ENCODE measurements at places on chromosomes 5 and 9.
A peak's percentile ranks its signal among the peaks of the same experiment; 100 is the strongest.

DNA sequence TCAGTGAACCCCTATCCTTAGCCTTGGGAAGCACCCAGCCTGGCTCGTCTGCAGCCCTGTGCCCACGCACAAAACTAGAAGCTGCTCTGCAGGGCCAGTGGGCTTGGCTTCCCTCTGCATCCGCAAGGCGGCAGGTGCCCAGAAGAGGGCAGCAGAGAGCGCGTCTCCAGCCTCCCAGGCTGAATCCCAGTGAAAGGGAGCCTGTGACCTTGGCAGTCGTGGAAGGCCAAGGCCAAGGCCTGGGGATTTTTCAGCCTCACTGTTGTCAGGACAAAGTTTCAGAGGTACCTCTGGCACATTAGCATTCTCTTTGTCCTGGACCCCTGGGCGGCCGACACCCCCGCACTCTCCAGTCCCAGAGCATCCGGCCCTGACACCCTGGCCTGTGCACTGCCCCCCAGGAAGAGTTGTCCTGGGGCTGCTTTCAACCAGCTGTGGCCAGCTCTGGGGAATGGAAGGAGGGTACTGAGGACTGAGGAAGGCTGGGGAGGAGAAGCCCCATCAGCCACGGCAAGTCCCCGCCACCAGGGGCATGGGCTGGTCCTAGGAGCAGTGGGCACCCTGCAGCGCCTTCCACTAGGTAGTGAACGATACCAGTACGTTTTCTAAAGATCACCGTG, 63.6 kb upstream of the IL17B start:
- DNase-seq: peak; percentile 78

GRCh38 chr5:17763301-17763700, 129.0 kb downstream of the TAF11L14 start:
- no peak for DNase-seq

GRCh38 chr9:87494970-87495471, 2.6 kb upstream of the DAPK1 start:
- no peak for DNase-seq

DNA sequence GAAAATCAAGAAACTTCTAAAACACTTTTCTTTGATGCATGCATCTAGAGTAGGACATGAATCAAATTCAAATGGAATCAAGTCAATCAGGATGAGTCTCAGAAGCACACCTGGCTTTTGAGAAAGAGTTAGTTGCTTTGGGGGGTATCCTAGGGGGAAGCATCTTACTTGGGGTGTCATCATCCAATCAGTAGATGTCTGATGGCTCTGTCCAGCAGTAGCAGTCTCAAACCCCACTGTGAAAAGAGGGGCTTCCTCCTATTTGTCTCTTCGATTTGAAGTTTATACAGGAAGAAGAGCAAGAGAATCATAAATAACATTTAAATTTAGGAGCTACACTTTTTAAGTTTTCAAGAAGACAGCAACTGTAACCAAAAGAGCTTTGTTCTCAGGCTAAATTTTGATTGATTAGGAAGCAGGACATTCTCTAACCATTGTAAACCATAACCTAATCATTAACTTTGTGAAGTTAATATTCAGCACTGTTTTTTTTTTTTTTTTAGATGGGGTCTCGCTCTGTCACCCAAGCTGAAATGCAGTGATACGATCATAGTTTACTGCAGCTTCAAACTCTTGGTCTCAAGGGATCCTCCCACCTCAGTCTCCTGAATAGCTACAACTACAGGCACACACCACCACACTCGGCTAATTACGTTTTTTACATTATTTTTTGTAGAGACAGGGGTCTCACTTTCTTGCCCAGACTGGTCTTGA, 614.7 kb downstream of the CSNK1G3 start:
- DNase-seq: no peak

- DNase-seq: no peak
Observed at GRCh38 chr5:98917433-98917832, 11.4 kb downstream of the CHD1 start.

DNA sequence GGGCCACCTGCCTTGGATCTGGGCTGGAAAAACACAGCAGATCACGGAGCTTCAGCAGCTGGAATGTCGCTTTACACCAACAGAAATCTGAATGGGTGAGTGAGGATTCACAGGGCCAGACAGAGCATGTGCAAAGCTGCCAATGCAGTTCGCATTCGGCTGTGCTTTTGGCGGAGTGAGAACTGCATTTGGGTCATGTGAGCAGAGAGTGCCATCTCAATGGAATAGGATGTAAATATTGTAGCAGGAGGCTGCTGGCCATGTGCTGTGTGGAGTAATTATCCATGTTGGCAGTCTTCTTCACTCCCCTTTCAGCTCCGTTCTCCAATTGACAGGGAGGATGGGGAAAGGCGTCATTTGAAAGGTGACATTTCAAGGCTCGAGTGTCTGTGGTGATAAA, at the start of gene ANKRD55:
Gene ANKRD55, minus strand, starts transcription at position 101 of the 400 bp plus-strand sequence. CDS start 417 bp downstream, outside the sequence.
- peak; percentile 27 for DNase-seq

DNA sequence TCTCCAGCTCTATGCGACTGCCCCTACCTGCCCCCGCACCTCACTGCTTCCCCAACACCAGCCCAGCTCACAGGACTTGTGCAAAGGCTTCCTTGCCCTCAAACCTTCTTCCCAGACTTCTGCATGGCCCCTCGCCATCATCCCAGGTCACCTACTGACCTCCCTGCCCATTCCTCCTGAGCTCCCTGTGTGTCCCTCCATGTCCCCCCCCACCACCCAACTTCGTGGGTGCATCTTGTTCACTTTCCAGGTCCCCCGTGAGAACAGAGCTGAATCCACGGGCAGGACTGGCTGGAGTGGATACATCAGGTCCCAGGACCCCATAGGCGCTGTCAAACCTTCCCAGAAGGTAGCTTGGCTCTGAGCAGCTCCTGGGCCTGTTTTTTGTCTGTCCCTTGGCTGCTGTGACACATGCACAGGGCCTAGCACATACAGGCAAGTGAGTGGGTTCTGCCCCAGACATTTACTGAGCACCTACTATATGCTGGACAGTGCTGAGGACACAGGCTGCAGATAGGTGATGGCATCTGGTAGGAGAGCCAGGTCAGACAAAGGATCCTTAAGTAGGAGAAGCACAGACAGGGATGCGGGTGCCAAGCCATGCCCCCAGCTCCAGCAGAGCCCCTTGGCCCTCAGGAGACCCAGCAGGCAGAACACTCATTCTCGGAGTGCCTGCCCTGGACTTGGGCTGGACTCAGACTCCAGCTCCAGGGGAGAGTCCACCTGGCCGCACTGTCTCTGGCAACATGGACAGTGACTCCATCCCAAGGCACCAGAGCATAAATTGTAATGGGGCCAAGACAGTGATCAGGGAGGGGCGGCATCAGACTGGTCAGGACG, 15.0 kb downstream of the NINJ1 start:
- DNase-seq: peak; percentile 61

- no peak for DNase-seq
Observed at GRCh38 chr5:175616083-175616482, 41.8 kb upstream of the HRH2 start.

DNA sequence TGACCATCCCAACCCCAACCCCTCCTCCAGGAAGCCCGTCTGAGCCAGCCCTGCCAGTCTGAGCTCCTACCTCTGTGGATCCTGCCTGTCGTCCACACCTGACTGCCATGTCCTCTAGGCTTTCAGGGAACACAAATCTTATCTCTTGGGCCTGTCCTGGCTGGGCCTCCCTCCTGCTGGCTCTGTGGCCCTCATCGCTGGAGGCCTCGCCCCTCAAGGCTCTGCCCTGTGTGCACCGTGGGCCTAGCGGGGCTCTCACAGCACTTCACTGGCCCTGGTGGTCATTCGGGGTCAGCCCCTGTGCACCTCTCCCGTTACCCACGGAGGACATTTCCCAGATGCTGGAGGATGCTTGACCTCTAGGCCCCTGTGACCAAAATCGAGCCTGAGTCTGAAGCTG, 133.3 kb downstream of the RXRA start:
- no peak for DNase-seq

DNA sequence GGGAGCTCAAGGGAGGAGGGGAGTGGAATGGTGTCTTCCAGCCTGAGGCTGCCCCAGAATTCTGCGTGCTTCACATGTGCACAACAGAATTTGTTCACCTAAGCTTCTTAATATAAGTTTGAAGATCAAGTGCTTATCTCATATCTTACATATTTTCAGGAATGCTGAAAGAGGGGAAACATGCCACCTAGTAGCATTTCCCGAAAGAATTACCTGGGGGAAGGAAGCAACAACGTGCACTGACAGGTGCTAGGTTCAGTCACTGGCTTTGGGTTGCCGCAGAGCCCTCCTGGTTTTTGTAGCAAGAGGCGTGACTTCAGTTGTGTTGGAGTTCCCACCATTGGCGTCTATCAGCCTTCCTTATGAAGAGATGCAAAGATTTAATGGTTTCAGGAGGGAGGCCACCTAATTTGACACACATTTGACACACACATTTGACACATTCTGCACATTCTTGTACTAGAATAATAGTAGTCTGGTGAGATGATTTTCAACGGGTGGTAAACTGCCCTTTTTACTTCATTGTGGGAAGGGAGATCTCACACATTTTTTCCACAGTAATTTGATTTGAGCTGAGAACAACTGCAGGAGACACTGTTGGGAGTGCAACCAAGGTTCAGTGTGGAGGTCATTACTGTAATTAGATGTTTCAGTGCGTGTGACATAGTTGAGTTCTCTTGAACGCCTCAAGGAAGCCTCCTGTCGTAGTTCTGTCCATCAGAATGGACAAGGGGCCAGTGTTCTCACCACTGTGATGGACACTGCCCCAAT, 481.3 kb downstream of the CCDC171 start:
- no peak for DNase-seq

GRCh38 chr5:132072528-132072927, 1.1 kb upstream of the CSF2 start:
- DNase-seq: no peak

GRCh38 chr5:72476721-72477120, 30.5 kb downstream of the ZNF366 start:
- DNase-seq: no peak

GRCh38 chr5:126857472-126858410, 80.8 kb downstream of the LMNB1 start:
- DNase-seq: peak; percentile 52

- no peak for DNase-seq
Observed at GRCh38 chr5:138945421-138946240, 70.5 kb upstream of the LRRTM2 start.

- no peak for DNase-seq
Observed at GRCh38 chr9:109274884-109275730, 45.8 kb downstream of the EPB41L4B start.

DNA sequence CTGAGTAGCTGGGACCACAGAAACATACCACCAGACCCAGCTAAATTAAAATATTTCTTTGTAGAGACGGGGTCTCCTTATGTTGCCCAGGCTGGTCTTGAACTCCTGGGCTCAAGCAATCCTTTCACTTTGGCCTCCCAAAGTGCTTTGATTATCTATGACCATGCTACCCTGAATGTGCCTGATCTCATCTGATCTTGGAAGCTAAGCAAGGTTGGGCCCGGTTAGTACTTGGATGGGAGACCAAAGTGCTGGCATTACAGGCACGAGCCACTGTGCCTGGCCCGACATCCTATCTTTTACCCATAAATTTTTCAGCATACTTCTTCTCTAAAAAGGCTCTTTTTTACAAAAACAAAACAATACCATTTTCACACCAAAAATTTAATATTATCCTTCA, 137.0 kb upstream of the LRRTM2 start:
- no peak for DNase-seq

DNA sequence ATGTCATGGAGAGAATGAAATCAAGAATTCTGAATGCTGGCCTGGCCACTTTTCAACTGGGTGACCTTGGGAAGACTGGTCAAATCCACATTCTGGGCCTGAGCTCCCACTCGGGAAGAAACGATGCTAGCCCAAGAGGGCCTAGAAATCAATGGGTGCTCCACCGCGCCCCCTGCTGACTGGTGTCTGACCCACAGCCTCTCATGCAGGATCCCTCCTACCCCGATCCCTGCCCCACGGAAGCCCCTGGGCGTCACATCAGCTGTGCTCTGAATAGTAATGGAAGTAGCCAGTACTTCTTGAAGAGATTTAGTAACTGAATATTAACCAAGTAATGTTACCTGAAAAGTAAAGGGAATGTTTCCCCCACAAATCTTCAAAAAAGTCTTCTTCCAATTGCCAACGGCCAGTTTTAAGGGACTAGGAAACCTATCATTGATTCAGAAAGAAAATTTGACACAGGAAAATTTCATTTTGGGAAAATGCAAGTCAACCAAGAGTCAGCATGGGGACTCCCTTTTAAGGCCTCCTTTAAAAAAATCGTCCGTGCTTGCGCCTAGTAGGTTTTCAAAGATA, 43.9 kb downstream of the CRB2 start:
- no peak for DNase-seq

GRCh38 chr9:127531676-127532075, 80.4 kb downstream of the LRSAM1 start:
- no peak for DNase-seq

- DNase-seq: peak; percentile 8
Observed at GRCh38 chr9:6106711-6107339, 91.4 kb upstream of the RANBP6 start.

DNA sequence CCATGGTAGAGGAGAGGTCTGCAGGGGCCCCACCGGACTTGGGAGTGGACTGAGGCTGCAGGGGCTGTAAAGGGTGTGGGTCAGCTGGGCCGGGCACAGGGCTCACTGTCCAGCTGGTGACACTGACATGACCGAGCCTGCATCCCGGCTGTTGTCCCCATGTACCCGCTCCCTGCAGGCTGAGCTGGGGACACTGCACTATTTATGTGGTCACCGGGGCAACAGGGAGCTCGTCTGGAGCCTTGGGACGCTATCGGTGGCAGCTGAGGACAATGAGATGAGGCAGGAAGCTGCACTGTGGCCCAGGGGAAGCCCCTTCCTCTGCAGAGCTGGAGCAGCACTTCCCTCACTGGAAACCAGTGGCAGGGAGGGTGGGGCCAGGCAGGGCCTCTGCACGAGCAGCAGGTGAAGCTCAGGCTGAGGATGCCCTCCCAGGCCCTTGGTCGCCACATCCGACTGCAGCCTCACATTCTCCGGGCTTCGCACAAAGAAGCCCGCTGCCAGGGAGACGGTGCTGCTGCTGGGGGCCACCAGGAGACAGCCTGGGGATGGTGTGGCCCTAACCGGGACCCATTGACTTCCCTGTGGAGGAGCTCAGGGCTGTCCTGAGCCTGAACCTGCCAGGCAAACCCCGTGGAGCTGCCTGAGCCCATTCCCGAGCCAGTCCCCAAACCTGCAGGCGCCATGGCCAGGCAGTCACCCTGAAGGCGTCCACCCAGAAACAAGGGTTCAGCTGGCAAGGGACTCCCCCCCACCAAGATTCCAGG, 26.4 kb downstream of the ZDHHC11B start:
- peak; percentile 44 for DNase-seq

DNA sequence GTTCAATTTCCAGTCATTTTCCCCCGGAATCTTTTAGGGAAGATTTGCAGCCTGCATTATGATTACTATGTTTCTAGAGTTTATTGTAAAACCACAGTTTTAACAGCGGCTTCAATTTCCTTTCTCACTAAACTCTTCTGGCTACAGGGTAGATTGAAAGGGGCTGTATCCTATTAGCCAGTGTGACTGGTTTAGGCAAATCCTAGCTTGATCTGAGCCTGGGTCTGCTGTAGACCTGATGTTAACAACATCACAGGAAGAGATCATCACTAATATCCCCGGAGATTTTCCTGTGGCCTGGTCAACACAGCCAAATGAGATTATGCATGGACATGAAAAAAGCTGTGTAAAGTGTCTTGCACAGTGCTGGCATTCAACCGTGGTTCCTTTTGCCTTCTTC, 33.4 kb downstream of the STOM start:
- DNase-seq: no peak

GRCh38 chr5:135654761-135655467, 76.1 kb upstream of the CXCL14 start:
- DNase-seq: no peak

GRCh38 chr5:139399501-139400121, 4.3 kb downstream of the SPATA24 start:
- no peak for DNase-seq

GRCh38 chr5:150694612-150695011, 6.2 kb downstream of the RBM22 start:
- DNase-seq: no peak

- DNase-seq: no peak
Observed at GRCh38 chr5:124725040-124725434, 21.4 kb downstream of the ZNF608 start.

Data from G401 (cell line).